GM04503 (cell line): ENCODE measurements at places on chromosomes 13 and 19.

DNA sequence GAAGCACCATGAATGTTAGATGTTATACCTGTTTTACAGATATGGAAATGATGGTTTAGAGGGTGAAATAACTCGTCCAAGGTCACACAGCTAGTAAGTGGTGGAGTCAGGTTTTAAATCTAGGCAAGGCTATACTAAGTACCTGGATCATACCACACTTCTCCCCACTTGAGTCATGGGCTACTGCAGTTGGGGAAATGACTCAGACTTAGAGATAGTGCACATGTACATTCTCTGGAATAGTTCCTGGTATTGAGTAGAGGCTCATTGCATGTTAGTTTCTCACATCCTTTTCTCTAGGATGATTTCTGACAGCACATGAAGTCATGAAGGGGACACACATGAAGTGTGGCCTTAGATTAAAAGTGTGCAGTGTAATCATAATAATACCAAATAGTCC is 76.2 kb upstream of the TNFSF11 start:
- no peak for DNase-seq

DNA sequence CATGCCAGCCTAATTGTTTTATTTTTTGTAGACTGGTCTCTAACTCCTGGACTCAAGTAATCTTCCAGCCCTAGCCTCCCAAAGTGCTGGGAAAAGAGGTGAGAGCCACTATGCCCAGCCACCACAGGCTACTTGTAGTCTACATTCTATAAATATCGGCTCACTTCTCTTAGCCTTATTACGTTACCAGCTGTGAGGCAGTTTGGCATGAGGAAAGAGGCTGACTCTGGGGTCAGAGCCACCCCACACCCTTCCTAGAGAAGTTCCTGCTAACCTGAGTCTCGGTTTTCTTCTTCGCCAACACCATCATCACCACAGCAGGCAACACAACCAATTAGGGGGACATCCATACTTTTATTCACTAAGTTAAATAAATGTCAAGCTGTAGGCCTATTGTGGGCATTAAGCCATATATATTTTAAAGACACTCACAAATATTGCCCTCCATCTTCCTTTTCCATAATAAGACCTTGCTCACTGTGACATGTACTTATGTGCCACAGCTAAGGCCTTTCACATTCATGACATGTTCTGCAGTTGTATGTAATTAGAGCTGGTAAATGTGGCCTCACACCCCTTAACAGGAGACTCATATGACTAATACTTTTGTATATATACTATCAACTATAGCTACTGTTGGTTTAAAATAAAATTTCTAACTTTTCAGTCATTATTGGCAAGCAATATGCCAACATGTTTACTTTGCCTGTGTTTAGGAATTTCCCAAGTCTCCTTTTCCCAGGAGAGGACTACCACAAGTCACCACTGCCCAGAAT is 5.7 kb downstream of the SLC25A30 start:
- no peak for DNase-seq

DNA sequence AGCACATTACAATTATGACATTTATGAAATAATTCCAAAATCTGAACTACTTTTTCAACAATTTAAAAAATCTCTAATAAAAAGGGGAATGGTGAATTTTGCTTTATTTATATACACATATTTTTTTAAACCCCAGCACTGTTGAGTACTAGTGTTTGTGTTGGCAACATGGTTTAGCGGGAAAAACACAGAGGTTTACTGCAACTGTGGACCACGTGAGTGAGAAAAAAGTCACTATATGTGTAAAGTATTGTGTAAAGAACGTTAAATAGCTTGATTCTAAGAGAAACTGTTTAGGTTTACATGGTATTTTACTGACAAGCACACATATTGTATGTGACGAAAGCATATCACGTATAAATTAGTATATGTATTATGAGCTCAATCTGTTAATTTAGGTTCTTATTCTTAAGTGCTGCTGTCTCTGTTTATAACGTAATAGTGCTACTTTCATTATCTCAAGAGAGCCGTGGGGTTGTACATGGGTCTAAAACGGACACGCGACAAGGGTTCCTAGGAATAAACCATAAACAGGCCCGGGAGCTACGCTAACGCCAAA is 617 bp downstream of the SKA3 start:
- DNase-seq, result peak; percentile 14

DNA sequence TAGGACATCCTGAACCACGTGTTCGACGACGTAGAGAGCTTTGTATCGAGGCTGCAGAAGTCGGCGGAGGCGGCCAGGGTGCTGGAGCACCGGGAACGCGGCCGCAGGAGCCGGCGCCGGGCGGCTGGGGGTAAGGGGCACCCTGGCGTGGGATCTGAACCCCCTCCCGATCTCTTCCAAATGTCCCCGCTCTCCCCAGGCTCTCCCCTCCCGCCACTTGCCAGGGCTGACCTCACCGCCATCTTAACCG is 6.0 kb downstream of the EPS8L1 start:
- DNase-seq, result no peak

DNA sequence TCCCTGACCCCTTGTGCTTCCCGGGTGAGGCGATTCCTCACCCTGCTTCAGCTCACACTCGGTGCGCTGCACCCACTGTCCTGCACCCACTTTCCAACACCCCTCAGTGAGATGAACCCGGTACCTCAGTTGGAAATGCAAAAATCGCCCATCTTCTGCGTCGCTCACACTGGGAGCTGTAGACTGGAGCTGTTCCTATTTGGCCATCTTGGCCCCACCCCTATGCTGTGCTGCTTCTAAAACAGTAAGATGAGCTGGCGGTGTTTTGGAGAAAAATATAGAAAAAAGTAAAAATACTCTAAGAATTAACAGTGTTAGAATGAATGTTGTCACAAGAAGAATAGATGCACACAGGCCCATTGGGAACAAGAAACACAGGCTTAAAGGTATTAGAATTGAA is 92.5 kb downstream of the ITGBL1 start:
- no peak for DNase-seq

GRCh38 chr19:57559008-57559403 is 657 bp downstream of the ZNF550 start:
- no peak for DNase-seq

DNA sequence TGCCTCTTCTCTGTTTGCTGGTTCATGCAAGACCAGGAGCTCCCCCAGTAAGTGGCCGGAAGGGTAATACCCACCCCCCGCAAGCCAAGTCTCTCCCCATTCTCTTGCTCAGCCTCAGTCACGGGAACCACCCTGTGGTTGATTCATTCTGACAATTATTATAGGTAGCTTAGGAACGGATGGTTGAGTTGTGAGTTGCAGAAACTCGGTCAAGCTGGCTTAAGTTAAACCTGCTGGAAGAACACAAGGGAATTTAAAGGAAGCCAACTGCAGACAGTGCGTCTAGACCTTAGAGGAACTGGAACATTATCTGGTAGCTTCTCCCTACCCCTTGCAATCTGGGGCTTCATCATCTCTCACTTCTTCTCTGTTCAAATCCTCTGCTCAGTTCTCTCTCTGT is 8.9 kb downstream of the FPR1 start:
- DNase-seq, result no peak

- peak; percentile 96 for DNase-seq
Measured at GRCh38 chr19:45376045-45376724, 5.8 kb upstream of the ERCC2 start.

DNA sequence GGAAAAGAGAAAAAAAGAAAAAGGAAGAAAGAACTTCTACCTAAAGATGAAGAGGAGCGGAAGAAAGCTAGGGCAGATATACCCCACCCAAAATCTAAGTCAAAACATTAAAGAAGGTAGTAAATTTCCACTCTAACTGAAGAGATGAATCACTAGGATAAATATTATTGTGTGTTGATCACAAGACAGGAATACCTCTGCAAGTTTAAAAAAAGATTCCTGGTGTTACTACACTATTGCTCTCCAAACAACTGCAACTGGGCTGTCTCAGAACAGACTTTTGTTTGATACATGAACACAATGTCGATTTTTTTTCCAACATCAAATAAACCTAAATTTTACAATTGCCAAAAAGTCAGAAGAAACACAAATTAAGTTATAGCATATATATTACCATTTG is 6.8 kb downstream of the HSPH1 start:
- no peak for DNase-seq

DNA sequence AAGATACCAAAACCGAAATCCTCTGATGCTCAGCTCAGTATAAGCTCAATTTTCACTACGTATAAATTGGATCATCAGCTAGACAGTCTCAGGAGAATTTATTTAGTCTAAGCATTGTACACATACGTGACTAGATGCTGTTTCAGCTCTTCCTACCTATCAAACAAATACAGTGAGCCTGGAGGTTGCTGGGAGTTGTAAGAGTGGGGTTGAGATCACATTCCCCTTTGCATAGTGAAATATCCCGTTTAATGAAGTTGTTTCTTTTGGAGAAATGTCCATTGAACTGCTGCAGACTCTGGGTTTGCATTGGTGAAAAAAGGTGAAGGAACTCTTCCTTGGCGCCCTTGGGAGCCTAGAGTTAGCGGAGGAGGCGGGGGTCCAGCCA is 68.9 kb upstream of the GJB6 start:
- no peak for DNase-seq

- DNase-seq, result no peak
Measured at GRCh38 chr13:32317716-32318465, 2.6 kb downstream of the BRCA2 start.

DNA sequence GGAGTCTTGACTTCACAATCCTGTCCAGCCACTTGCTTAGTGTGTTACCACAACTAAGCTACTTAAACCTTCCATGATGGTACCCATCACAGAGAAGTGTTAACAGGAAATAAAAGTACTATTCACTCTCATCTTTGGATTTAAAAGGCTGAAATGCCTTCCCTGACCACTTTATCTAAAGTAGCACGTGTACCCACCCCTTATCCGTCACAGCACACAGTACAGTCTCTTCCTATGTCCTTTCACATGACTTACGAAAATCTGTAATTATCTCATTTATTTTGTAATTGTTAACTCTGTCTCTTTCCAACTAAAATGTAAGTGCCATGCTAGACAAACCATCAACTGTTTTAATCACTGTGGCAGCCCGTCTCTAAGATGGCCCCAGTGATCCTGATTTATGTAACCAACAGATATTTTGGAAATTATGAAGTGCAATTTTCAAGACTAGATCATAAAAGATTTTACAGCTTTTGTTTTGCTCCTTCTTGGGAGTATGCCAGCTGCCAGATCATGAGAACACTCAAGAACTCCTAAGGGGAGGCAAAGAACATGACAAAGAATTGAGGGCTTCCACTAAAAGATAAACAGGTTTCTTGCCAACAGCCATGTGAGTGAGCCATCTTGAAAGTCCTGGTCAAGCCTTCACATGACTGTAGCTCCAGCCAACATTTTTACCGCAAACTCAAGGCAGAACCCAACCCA is 44.9 kb downstream of the DIAPH3 start:
- DNase-seq, result no peak

DNA sequence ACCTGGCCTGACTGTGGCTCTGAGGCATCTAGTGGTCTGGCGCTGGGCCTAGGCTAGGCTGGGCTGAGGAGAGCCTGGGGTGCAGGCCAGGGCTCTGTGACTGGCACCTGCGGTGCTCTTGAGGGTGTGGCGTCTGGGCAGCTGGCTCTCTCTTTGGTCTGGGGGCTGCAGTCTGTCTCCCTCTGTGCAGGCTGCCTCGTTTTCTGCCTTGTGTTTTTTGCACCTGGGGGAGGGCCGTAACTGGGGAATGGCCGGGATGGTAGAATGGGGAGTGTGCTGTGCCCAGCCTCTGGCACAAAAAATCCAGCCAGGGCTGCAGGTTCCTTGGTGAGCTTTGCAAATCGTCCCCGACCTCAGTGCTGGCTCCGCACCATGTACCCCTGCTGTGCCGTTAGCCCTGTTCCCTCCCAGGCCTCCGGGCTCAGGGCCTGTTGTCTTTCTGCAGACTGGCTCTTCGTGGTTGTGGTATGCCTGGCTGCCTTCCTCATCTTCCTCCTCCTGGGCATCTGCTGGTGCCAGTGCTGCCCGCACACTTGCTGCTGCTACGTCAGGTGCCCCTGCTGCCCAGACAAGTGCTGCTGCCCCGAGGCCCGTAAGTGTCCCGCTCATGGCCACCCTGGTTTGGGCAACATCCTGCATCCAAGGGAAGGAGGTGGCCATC is 6.5 kb upstream of the USF2 start:
- no peak for DNase-seq

DNA sequence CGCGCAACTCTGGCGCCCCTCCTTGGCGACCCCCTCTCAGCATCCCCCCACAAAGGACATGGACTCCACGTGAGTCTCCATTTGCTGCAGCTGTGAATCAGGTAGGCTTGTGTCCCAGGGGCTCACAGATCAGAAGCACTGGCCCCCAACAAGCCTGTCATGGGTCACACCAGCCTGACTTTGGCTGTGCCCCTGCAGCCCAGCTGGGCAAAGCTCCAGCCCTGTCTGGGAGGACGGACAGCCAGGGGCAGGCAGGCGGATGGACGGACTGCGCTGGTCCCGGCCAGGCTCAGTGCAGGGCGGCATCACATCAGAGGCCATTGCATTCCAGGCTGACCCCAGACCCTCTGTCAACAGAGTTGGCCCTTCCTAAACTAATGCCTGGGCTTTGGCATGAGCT is 28.4 kb upstream of the ISYNA1 start:
- no peak for DNase-seq

- no peak for DNase-seq
Measured at GRCh38 chr19:43848821-43849220, 21.7 kb downstream of the ZNF283 start.

- DNase-seq, result no peak
Measured at GRCh38 chr19:18667531-18668251, 15.8 kb upstream of the CRTC1 start.

GRCh38 chr19:2503521-2504109 is 27.7 kb downstream of the GADD45B start:
- DNase-seq, result peak; percentile 47

DNA sequence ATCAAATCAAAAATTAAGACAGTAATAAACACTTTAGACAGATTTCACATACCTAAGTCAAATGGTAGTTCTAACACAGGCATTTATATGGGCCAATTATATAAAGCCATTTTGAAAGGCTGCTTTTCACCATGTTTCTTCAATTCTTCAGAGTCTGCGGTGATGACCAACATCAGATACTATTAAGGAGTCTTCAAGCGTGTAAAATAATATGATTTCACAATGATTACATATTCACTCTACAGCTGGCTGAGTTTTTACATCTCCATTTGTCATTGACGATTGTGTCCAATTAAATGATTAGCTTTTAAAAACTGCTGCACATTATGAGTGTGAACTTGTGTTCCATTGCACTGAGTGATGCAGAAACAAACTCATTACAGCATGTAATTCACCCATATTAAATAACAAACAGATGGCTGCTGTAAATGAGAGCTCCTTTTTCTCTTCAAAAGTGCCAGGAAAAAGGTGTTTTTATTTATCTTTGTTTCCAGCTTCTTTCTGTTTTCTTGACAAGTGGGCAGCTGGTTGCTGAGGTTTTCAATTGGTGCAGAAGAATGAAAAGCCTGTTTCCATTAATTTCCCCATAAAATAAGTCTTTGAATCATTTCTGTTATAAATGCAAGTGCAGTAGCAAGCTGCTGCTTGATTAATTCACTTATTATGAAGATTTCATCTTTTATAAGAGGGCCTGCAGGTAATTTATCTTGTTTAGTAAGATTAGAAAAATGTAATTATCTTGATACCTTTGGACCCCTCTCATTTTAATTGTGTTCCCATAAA is 676.1 kb upstream of the KLHL1 start:
- no peak for DNase-seq

GRCh38 chr13:97234236-97234635 is 12.1 kb downstream of the MBNL2 start:
- DNase-seq, result no peak
